ENCODE measurements at places on chromosomes 5 and 9.

GRCh38 chr9:18942801-18943200 is 90.2 kb downstream of the SAXO1 start:
- DNase-seq, result no peak

GRCh38 chr5:8491254-8491653 is 622.3 kb downstream of the MTRR start:
- DNase-seq, result no peak

DNA sequence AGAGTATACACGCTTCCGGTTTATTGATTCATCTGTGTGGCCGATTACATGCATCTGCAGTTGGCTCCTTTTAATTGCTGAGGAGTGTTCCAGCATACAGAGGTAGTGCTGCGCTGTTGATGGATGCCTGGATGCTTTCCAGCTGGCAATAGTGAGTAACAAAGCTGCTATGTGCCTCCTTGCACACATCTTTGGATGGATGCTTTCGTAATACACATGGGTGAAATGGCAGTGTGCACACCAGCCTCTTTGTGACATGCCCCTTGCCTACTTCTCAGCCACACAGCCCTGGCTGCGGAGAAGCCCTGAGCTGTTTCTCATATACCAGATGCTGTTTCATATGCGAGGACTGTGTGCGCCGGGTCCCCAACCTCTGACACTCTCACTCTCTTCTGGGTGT is 151.0 kb downstream of the GADD45G start:
- no peak for DNase-seq

DNA sequence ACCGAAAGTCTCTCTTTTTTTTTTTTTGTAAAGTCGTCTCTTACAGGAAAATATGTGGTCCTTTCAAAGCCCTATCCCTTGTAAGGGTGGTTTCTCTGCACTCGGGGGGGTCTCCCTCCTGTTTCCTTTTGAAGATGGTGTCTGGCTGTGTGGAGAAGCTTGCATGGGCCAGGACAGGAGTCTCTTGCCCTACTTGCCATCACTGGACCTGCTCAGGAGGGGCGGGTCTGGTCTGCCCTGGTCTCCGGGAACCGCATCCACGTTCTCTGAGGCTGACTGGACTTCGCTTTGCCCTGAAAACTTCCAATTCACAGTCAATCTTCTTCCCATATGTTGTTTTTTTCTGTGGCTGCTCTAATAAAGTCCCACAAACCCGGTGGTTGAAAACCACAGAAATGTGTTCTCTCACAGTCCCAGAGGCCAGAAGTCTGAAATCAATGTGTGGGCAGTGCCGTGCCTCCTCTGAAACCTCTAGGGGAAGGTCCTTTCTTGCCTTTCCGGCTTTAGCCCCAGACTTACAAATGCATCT is 92.9 kb upstream of the IER5L start:
- no peak for DNase-seq

DNA sequence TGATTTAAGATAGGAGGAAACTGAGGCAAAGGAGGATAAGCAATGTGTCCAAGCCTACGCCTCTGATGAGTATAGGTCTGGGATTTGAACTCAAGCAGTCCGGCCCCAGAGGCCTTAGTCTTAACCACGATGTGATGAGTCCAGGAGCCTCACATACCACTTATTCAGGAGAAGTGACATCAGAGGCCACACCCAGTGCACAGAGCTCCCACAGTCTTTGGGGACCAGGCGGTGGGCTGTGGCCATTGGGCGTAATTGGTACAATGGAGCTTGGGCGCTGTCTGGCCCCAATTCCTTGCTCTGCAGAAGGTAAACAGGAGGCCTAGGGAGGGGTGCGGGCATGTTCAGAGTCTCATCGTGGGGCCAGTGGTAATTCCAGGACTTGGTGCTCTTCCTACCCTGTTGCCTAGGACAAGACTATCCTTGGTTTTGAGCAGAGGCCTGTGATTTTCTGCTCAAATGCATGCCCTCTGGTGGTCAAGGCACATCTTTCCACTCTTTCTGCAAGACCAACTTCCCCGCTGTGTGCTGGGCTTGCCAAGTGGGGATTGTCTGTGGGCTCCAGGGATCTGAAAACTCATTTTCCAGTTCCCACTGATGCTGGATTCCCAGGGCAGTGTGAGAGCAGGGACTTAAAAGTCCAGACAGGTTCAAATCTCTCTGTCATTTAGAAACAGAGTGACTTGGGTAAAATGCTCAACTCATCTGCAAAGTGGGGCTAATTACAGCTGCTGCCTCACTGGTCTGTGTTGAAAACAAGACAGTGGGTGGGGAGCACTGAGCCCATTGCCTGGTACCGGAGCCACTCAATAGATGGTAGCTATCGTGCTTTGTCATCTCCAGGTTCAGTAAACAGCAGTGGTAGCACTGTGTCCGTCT is 15.8 kb downstream of the NDST1 start:
- DNase-seq, result no peak

GRCh38 chr5:126357585-126358342 is 65.4 kb upstream of the GRAMD2B start:
- no peak for DNase-seq

DNA sequence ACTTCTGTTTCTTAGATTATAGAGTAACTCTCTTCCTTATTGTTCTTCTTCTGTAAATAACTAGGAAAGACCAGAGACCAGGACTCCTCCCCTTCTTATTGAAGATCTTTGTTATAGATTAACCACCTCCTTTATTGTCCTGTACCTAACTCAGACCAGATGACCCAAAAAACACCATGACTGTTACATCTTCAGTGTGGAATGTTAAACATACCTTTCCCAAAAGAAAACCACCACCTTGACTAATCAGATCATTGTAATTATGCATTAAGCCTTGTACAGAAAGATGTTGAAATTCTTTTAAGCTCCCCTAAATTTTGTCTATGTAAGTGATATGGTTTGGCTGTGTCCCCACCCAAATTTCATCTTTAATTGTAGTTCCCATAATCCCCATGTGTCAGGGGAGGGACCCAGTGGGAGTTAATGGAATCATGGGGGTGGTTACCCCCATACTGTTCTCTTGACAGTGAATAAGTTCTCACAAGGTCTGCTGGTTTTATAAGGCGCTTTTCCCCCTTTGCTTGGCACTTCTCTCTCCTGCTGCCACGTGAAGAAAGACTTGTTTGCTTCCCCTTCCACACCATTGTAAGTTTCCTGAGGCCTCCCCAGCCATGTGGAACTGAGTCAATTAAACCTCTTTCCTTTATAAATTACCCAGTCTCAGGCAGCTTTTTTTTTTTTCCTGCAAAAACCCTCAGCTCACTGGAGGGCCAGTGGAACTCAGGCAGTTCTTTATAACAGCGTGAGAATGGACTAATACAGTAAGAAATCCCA is 26.3 kb downstream of the ARSB start:
- DNase-seq, result no peak

DNA sequence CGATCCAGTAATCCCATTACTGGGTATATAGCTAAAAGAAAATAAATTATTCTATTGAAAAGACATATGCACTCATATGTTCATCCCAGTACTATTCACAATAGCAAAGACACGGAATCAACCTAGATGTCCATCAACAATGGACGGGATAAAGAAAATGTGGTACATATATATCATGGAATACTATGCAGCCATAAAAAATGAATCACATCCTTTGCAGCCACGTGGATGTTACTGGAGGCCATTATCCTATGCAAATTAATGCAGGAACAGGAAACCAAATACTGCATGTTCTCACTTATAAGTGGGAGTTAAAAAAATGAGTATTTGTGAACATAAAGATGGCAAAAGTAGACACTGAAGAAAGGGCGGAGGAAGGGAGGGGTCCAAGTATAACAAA is 16.6 kb upstream of the IRGM start:
- no peak for DNase-seq

DNA sequence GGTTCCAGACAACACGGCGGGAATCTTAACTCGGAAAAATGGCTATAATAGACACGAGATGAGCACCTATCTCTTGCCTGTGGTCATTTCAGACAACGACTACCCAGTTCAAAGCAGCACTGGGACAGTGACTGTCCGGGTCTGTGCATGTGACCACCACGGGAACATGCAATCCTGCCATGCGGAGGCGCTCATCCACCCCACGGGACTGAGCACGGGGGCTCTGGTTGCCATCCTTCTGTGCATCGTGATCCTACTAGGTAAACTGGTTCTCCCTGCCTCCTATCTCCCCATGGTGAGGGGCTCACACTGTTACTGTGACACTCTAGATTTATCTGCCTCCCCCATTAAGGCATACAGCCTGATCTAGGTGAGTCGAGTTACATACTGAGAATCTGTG is 124.2 kb downstream of the CDH6 start:
- DNase-seq, result no peak

DNA sequence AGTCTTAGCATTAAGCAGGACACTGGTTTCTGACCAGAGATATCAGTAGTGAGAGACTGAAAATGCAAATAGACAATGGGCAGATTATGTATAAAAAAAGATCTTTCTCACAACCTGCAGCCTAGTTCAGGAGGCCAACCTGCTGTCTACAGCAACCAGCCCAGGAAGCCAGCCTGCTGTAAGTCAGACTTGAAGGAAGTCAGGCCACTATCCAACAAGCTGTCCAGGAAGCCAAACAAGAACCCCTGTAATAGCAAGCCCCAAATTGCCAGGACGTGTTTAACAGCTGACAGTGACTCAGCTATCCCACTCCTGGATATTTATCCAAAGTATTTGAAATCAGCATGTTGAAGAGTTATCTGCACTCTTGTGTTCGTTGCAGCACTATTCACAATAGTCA is 121.8 kb upstream of the SPIN1 start:
- DNase-seq, result no peak

DNA sequence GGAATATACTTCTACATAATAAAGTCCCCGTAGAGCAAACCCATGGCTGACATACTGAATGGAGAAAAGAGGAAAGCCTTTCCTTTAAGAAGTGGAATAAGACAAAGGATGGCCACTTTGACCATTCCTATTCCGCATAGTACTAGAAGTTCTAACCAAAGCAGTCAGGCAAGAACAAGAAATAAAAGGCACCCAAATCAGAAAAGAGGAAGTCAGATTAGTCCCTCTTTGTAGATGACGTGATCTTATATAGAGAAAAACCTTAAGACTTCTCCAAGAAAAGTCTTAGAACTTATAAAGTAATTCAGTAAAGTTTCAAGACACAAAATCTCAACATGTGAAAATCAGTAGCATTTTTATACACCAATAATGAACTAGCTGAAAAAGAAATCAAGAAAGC is 133.9 kb downstream of the GIN1 start:
- DNase-seq, result no peak

DNA sequence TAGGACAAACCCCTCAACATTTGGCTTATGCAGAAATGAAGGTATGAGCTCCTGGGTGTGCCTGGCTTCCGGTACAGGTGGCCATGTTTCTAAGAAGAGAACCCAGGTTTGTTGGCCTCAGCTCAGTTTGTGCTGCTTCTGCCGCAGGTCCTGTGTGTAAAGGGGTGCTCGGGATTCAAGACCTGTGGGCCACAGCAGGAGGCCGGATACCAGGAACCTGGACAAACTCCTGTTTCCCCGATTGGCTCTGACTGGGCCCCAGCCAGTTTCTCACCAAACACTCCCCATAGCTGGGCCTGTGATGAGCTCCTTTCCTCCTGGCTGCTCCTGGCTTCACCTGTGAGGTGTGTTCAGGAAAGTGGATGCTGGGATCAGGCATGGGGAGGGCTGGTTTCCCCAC is 271.2 kb upstream of the IRX2 start:
- DNase-seq, result no peak

- no peak for DNase-seq
These were observed 25.5 kb downstream of the MAST4 start for GRCh38 chr5:66621736-66622135.

GRCh38 chr5:152259702-152260101 is 145.4 kb downstream of the NMUR2 start:
- no peak for DNase-seq

DNA sequence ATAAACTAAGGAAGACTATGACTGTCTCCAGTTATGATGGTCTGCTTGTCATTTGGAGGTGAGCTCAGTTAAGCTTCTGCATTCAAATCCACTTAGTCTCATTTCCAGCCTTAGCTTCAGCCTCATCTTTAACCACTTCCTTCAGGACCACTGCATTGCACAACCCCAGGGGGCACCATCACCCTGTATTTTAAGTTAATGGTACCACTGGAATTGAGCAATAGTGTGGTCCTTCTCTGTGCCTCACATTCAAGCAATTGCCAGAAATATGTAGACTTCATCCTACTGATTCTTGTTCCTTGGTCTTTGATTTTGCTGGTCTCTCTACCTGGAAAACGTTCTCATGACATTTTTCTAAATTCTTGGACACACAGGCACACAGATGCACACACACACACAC is 131.5 kb upstream of the PTPN3 start:
- DNase-seq, result no peak

DNA sequence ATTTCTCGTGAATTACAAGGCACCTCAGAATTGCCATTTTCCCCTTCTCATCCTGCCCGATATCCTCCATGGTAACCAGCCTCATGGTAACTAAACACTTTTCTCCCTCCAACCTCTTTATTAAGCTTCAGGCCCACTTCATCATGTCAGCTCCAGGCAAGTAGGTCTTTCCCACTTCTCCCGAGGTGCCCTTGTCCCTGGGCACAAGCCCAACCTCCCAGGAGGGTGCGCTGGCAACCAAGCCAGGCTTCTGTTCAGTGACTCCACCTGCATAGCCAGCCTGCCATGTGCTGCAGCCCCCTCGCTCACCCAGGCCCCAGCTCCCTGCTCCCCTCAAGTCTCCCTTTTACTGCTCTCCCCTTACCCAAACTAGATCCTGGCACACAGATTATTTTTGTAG is 47.4 kb upstream of the AFAP1L1 start:
- no peak for DNase-seq

DNA sequence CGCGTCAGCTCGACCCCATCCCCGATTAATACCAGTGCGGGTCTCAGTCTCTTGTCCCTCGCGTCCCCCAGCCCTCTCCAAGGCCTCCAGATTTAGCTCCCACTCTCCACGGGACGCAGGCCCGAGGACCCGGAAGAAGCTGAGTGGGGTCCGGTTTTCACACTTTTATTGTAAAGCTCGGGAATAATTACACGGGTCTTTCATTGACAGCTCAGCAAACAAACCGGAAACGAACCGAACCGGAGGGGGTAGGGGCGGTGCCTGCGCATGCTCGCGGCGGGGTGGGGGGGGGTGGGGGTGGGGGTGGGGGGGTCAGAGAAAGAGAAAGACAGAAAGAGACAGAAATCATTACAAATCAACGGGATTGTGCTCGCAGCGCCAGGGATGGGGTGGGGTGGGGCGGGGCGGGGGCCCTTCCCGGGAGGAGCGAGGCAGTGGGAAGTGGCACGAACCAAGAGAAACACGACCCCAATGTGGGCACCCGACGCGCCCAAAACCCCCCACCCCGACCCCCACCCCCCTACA is 27.9 kb downstream of the PCDH1 start:
- DNase-seq, result no peak

DNA sequence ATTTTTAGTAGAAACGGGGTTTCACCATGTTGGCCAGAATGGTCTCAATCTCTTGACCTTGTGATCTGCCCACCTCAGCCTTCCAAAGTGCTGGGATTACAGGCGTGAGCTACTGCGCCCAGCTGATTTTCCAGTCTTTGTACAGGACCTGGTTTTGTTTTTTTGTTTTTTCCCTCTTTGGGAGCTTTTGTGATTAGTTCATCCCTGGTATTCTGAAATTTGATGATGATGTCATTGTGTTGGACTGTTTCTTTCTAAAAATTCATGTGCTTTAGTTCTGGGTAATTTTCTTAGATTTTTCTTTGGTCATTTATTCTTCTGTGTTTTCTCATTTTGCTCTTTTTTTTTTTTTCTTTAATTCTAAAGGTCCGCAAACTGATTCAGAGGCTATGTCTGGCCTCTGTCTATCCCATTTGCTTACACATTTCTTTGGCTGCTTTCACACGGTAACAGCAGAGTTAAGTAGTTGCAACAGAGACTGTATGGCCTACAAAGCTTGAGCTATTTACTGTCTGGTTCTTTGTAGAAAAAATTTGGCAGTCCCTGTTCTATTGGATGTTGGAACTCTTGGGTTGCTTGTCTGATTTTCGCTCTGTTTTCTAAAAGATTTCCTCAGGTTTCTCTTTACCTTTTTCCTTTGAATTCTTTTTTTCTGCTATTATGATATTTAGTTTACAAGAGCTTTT is 24.8 kb downstream of the STX17 start:
- no peak for DNase-seq

Measured in SIG-M5 (cell line).